ENCODE measurements at places on chromosomes 11 and 22.

- DNase-seq: peak; percentile 81
Measured at GRCh38 chr22:36328635-36329253, 59.0 kb downstream of the MYH9 start.

DNA sequence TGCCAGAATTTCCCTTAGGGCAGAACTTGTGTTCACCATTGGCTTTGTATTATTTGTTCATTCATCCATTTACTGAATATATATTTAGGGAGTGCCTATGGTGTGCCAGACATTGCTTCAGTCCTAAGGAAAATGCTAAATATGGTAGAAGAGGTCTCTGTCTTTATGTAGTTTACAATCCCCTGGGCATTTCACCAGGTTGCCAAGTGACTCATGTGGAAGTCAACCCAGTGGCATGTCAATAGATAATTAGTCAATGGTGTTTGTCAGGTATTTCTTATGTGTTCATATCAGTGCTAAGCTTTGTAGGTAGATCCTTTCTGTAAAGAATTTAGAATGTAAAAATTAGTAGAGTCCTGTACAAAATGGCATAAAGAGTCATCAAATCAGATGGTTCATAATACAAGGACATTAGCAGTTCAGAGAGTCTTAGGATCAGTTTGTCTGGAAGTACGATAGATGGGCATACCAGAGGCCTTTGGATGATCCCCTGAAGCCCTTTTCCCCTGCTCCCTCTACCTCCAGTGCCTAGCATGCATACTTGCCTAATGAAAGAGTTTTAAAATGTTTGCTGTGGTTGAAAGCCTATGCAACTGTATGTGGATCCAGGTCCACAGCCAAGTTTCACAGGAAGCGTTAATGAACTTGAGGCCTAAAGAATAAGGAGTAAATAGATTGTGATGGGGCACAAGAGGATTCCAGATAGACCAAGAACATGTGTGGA lies 58.5 kb upstream of the SESN3 start:
- no peak for DNase-seq

DNA sequence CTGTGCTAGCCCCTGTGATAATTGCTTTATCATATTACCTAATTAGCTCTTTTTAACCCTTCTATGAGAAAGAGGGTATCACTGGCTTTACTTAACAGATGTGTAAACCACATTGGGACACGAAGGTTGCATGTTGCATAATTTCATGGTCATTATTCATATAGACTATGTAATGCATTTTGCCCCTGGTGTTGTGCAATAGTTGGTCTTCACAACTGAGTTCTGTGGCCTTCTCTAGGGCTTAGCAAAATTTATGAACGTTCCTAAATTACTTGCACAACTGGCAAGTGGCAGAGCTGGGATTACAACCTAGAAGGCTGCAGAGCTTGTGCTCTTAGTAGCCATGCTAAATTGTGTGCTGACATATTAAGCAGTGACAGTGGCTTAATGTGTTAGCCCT lies 34.6 kb upstream of the PDGFD start:
- no peak for DNase-seq

- no peak for DNase-seq
Measured at GRCh38 chr22:31569126-31569525, 72.8 kb downstream of the SFI1 start.

DNA sequence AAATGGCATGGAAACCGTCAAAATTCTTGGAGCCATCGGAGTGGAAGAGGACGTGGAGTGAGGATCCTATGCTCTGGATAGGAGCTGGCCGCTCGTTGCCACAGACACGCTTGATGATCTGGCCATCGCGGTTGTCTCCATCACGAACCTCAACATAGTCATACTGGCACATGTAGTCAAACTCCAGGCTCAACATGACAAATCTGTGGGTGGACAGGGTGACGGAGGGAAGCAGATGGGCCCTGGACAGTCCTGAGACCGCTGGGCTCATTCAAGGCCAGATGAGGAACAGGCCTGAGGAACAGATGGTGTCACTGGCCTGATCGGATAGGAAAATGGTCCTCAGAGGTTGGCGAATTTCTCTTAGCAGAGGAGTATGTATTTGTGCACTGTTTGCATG lies 51.3 kb upstream of the SLC1A2 start:
- DNase-seq: no peak

DNA sequence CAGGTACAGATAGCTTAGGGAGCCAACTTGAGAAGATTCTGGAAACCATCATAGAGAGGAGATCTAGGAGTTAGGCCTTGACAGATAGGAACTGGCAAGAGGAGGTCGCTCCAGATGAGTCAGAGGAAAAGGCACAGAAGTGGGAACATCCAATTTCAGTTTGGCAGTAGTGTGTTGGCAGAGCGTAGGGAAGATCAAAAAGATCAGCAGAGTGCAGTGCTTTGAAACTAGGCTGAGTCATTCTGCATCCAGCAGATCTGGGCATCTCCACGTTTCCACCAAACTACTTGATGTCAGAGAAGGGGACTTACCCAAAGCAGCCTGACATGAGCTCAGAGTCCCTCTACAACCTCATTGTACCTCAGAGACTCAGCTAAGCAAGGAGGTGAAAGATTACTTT lies 58.5 kb downstream of the GAB4 start:
- no peak for DNase-seq

GRCh38 chr11:12693479-12694182 lies 19.4 kb downstream of the TEAD1 start:
- DNase-seq: peak; percentile 93

- DNase-seq: no peak
Measured at GRCh38 chr11:78432956-78433355, 15.3 kb upstream of the GAB2 start.

DNA sequence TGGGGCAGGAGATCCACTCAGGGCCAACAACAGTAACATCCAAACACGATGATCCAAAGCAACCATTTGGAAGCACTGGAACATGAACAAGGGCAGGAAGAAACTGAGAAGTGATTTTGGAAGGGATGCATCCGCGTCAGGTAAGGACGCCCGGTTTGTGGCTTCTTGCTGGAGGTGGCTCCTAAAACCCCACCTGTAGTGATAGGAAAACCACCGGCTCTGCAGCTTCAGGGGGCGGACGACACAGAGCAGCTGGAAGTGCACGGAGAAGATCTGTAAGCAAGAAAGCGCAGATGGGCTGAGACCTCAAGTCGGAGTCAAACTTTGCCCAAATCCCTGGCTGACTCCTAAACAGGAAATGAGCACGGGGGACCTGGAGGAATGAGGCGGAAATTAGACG lies 1066.1 kb downstream of the BRD1 start:
- no peak for DNase-seq

DNA sequence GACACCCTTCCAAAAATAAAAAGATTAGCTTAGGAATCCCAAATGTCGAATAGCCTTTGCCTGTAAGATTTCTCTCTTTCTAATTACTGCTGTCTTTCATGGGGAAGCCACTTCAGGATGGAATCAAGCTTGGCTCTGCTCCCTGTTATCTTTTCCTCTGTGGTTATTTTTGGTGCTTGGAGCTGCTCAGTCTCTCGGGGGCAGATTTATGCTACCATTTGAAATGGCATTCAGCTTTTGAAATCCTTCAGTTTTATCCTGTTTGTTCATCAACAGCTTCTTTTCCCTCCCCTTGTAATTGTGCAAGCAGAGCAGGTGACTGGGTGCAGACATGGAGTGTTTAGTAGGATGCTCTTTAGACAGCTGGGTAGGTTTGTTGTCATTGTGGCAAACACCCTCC lies 111.0 kb downstream of the DBX1 start:
- DNase-seq: no peak

- DNase-seq: no peak
Measured at GRCh38 chr11:107017104-107017432, 1.2 kb downstream of the GUCY1A2 start.

DNA sequence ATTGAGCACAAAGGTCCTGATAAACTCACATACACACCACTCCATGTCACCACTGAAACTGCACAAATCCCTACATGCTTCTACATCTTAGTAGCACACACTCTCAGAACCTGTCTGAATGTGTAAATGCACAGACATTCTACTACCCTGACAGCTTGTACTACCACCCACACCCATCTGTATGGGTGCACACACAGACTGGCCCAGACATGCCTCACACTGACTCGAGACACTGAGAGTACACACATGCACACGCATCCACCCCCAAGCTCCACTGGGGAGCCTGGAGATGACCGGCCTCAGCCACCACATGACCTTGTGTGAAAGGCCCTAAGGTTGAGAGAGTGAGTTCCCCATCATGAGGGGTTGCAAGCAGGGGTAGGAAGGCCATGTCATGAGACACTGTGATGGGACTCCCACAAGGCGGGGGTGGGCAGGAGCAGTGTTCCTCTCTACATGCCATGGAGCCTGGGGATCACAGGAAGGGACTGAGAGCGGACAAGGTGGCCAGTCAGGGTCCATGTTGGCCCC lies 28.1 kb downstream of the ARAP1 start:
- no peak for DNase-seq

DNA sequence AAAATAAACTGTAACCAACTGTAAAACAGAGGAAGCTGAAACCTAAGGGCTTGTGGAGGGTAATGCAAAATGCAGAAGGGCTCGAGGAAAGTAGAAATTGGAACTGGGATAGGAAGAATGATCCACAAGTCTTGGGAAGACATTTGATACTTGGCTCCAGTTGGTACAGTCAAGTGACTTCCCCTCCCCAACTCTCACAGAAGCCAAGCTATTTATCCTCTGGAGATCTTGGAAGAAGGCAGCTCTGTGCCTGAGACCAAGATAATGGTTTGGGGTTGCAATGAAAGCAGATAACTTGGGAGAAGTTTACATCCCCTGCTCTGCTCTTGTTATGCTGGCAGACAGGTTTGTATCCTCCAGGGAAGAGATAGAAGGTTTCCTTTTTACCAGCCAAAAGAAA lies 198.9 kb upstream of the ZC3H12C start:
- DNase-seq: no peak

- DNase-seq: no peak
Measured at GRCh38 chr11:47669856-47670255, 27.5 kb upstream of the MTCH2 start.

DNA sequence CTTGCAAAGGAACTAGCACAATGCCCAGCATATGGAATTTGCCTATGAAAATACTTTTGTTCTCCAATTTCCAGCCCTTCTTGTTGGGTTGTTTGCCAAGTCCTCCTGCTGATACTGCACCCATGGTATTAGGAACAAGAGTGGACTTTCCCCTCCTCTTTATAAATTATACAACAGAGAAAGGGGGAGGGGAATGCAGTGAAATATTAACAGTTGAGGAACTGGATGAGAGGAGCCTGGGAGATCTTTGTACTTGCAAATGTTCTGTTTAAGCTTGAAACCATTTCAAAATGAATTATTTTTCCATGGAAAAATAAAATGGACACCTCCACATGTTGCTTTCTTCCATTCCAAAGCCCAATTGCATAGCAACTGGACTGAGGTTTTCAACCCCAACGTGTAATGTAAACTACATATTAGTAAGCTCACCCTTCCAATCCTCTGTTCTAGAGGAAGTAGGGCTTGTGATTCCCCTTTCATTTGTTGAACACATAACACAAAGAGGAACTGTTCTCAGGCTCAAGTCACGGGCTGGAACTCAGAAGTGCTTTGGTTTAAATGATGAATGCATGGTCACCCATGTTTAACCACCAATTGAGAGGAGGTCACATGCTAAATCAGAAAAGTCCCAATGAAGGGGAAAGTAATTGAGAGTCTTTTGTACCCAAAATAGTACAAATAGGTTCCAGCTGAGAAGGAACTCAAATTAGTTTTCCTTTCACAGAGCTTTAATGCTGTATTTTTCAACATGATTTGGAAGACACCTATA lies 66.2 kb upstream of the ZC3H12C start:
- no peak for DNase-seq

DNA sequence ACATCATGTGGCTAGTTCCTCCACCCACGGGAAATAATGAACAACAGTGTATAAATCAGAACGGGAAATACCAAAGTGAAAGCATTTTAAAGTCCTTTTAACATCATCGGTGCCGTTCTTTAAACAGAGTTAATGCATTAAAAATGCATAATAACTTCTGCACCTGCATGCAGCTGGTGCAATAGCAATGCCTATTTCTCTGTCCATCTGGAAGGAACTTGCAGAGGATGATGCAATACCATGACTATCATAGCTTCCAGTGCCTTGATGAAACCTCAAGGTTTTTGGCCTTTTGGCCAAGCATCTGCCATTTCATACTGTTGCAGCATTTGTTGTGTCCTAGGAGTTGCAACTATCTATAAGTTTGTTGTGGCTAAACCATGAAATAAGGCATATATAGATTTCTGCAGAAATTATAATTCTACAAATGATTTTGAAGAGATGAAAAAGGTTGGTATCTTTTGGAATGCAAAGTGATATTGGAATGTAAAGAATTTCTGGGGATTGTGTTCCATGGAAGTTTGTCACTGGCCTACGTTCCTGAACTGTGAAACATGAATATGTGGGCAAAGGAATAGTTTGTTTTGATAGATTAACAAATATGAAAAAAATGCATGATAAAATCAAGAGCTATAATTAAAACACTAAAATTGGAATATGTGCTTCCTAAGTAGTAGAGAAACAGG lies 9.8 kb upstream of the EIF3F start:
- peak; percentile 40 for DNase-seq

DNA sequence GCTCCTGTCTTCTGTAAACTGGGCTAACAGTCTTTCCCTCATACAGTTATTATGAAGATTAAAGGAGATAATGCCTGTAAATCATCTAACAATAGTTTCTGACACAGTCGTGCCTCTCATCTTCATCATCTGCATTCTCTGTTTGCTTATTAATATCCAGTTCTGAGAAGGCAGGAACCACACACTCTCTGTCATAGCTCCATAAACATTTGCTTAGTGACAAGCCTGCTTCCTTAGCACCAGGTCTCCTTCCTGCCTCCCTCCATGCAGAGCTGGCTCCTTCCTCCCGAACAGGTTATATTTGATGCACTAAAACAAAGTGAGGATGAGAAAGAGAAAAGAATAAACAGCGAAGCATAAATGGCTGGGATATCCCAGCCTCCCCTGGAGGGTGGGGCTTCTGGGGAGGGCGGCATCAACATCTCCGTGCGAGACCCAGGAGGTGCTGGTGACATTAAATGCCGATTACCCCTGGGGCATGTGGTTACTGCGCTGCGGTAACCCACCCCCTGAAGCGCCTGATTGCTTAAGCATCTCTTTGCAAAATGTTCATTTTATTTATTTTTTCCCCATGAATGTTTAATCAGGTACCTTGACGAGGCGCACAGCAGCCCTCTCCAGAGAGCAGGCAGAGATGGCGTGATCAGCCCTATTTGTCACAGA lies 404.9 kb downstream of the NXPE2 start:
- no peak for DNase-seq
